ENCODE measurements at places on chromosomes 2 and 18.
A peak's percentile ranks its signal among the peaks of the same experiment; 100 is the strongest.

DNA sequence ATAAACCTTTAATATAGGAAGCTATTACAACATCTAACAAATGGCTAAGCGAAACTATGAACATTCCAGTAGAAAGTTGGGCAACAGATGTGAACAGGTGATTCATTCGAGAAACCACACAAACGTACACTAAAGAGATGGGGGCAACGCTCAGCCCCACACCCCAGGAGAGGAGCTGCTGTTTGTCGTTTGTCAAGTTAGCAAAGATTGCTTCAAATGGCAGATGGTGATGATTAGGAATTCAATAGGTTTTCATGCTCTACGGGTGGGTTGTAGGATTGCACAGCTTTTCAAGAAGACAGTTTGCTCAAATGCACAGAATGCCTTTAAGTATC, 154.7 kb upstream of the HDAC4 start:
- ATAC-seq: no peak

GRCh38 chr18:28382215-28382879, 205.4 kb upstream of the CDH2 start:
- ATAC-seq: peak; percentile 16

DNA sequence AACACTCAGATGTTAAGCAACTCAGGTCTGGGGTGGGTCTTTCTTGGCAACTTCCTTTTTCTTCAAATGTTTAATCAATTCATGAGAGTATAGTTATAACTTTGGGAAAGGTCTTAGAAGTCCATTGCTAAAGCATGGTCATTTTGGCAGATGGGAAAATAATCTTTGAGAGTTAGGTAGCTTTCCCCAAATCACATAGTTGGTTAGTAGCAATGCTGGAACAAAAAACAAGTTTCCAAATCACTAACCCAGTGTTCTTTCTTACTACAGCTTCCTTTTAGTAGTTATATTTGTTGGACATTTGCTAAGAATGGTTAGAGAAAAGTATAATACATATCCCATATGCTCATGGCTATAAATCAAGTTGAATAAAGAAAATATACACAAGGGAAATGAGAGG, 185.2 kb upstream of the SLC14A2 start:
- ATAC-seq: no peak

DNA sequence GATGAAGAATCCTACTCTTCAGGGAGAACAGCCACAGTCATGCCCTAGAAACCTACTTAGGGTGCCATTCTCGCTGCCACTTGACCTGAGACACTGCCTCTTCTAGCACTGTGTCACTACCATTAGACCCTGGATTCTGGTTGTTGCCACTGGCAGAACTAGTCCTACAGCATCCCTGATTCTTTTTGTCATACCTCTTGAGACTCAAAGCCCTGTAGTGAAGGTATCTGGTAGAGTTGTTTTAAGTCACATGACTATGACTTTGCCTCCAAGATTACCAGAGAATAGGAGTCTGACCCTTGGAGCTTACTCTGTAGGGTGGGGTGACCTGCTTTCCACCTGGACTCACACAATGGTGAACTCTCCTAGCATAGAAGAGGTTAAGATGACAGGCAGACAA, 296.7 kb downstream of the TNS1 start:
- ATAC-seq: no peak

- ATAC-seq: no peak
Measured at GRCh38 chr2:34810456-34810855, 1211.4 kb upstream of the FAM98A start.

- ATAC-seq: no peak
Measured at GRCh38 chr2:138512672-138513071, 11.1 kb downstream of the SPOPL start.

DNA sequence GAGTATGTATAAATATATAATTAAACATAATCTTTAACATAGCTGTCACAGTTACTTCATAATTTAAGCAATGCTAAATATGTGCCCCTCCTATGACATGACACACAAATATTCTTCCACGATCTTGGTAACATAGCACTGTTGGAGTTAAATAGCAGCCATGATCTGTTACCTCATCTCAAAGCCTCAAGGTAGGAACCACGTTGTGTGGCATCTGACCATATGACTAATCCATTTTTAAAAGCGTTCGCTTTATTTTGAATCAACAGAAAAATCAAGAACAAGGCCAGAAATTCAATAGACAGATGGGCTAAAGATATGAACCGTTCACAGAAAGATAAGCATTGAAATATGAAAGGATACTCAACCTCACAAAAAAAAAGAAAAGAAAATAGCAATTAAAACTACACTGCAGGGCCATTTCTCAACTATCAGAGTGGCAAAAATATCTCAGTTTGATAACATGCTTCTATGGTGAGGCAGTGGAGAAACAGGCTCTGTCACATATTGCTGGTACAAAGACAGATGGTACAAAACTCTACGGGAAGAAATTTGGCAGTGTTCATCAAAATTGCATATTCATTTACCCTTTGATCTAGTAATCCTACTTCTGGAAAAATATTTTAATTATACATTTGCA, 105.9 kb downstream of the TMX3 start:
- ATAC-seq: no peak

- no peak for ATAC-seq
Measured at GRCh38 chr2:209619782-209620181, 151.8 kb upstream of the UNC80 start.

GRCh38 chr2:86562485-86562921, 740 bp downstream of the CHMP3 start:
- ATAC-seq: no peak

- no peak for ATAC-seq
Measured at GRCh38 chr2:165432234-165432966, 37.1 kb upstream of the CSRNP3 start.

- no peak for ATAC-seq
Measured at GRCh38 chr18:816088-816653, 4.1 kb upstream of the YES1 start.

DNA sequence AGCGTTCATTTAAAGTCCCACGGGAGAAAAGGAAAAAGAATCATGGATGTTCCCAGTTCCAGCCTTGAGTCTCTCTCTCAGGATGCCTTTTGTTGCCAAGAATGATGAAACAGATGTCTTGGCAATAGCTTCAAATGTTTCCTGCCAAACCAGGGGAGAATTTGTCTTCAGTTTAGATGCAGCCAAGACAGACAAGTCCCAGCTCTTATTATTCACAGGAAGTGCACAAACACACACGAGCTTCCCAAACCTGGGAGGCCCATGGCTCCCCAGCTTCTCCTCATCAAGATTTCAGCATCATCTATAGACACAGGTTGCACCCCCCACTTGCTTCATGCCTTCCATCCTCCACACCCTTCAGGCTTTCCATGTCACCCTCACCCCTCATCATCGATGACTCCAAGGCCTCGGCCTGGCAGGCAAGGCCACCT, 45.9 kb downstream of the HS1BP3 start:
- ATAC-seq: no peak

DNA sequence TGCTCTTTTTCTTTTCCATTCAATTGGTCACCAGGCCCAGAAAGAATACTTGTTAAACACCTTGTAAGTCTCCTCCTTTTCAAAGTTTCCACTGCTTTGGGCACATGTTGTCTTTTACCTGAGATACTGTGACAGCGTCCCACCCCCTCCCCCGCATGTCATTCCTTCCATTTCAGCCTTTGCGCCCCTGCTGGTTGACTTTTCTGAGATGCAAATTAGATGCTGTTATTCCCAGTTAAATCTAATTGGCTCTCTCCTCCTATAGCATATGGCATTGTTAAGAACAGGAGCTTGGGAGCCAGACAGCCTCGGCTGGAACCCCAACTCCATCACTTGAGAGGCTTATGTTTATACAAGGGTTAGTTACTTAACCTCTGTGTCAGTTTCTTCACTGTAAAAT, 80.3 kb upstream of the GAREM1 start:
- ATAC-seq: no peak

Data from activated T-helper 17 cell treated with anti-CD3 and anti-CD28 coated beads, Interleukin-2, amount 50 U/mL, for 72 hours (primary cell).